Right renal pelvis (tissue), 4 donors: ENCODE measurements at places on chromosomes 6 and 20. TPM values are rescaled to one million over a fixed set of nuclear protein-coding genes. Genes with fewer than 3 reads are reported as not detected.

DNA sequence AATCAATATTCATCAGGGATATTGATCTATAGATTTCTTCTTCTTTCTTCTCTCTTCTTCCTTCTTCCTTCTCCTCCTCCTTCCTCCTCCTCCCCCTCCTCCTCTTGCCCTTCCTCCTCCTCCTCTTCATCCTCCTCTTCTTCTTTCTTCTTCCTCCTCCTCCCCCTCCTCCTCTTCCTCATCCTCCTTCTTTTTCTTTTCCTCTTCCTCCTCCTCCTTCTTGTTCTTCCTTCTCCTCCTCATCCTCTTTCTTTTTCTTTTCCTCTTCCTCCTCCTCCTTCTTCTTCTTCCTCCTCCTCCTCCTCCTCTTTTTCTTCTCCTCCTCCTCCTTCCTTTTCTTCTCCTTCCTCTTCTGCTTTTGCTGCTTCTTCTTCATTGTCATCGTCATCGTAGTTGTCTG lies 52.4 kb upstream of the SERINC1 start:
- no peak for DNase-seq

DNA sequence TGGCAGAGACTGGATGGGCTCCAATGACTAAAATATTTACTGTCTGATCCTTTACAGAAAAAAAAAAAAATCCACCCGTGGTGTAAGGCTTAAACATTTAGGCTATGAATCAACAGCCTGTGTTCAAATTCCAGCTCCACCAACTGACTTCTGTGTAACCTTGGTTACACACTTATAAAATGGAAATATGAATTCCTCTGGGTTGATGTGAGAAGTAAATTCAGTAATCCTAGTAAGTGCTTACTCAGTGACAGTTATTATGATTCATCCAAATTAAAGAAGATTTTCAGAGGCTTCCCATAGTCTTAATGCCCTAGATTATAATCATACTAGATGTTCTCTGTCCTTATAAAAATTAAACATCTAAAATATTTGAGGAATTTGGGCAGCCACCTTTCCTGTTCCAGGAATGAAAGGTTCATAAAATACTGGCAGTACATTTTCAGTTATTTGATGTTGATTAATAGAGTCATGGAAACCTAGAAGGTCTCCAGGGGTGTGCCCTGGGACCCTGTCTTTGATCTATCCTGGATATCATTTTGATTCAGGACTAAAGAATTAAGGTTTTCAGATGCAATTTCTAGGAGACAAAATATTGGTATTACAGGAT lies 180.3 kb upstream of the ZNF217 start:
- no peak for DNase-seq

GRCh38 chr6:47264775-47265184 lies 44.9 kb downstream of the TNFRSF21 start:
- DNase-seq, result no peak

DNA sequence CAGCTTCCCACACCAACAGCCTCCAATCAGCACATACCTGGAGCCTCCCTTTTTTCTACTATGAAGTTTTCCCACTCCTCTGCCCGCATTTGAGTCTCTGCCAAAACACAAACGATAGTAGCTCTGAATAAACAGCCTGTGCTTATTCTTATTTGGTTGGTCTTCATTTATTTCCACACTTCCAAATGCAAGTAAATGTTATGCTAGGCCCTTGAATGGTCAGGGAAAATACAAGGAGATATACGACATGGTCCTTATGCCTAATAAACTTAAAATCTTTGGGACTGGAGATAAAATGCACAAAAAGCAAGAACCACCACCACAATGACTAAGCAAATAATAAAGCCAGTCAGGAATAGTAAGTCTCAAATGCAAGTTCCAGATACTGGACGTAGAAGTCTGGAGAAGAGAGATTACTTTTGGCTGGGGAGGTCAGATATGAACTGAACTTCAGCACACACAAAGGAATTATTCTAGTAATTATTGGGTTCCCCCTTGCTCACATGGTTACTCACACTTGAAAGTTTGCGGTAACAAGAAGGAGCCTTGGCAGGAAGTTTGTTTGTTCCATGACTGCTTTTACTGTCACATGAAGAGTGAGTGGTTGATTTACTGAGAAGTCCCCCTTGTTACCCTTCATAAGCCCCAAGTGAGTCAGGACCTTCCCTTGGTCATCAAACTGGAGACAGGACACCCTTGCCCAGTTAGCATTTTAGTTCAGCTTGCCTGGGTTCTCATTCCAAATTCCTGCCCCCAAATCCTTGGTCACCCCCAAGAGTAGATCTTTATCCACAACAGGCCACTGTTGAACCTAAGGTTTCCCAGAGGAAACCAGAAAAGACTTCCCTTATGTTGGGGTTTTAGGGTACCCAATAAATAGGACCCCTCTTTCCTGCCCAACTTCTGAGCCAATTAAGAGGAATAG lies 511.2 kb upstream of the JARID2 start:
- DNase-seq, result no peak

GRCh38 chr6:113649276-113649675 lies 207.9 kb upstream of the MARCKS start:
- no peak for DNase-seq

DNA sequence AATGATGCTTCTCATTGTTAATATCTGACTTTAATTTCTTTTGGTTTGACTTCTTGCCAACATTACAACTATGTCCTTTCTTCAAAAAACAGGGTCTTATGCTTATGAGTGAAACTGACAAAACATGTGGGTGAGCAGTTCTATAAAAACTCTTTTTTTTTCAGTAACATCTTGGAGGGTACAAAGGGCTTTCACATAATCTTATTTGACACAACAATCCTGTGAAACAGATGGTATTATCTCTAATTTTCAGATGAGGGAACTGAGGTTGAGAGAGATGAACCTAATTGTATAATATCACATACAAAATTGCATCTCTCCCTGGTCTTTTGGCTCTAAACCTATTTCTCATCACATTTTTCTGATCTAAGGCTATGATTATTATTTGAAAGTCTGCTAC lies 38.3 kb downstream of the MAPK14 start:
- DNase-seq, result no peak

- DNase-seq, result no peak
Observed at GRCh38 chr6:87766211-87766610, 64.2 kb upstream of the AKIRIN2 start.

DNA sequence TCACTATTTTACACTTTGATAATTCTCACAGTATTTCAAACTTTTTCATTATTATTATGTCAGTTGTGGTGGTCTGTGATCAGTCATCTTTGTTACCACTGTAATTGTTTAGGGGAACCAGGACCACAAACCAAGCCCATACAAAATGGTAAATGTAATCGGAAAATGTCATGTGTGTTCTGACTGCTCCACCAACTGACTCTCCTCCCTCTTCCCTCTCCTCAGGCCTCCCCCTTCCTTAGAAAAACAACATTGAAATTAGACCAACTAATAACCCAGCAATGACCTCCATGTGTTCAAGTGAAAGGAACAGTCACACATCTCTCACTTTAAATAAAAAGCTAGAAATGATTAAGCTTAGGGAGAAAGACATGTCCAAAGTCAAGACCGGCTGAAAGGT lies 63.8 kb downstream of the GMDS start:
- DNase-seq, result no peak

DNA sequence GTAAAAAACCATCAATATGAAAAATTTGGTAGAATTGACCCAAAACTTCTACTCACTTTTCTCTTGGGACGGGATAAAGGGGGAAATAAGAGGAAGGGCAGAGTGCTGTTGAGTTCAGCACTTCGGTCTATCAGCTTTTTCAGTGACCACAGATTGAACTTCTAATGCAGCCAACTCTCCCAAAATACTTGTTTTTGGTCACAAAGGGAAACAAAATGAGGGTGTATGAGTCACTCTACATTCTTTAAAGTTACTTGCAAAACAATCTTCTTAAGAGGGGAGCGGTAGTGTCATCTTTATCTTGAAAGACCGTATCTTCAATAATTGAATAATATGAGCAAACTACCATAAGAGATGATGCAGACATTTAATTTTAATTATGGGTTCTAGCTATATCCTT lies 661.3 kb downstream of the CD109 start:
- DNase-seq, result no peak

GRCh38 chr20:17878912-17879602 lies 89.5 kb downstream of the SNX5 start:
- no peak for DNase-seq

DNA sequence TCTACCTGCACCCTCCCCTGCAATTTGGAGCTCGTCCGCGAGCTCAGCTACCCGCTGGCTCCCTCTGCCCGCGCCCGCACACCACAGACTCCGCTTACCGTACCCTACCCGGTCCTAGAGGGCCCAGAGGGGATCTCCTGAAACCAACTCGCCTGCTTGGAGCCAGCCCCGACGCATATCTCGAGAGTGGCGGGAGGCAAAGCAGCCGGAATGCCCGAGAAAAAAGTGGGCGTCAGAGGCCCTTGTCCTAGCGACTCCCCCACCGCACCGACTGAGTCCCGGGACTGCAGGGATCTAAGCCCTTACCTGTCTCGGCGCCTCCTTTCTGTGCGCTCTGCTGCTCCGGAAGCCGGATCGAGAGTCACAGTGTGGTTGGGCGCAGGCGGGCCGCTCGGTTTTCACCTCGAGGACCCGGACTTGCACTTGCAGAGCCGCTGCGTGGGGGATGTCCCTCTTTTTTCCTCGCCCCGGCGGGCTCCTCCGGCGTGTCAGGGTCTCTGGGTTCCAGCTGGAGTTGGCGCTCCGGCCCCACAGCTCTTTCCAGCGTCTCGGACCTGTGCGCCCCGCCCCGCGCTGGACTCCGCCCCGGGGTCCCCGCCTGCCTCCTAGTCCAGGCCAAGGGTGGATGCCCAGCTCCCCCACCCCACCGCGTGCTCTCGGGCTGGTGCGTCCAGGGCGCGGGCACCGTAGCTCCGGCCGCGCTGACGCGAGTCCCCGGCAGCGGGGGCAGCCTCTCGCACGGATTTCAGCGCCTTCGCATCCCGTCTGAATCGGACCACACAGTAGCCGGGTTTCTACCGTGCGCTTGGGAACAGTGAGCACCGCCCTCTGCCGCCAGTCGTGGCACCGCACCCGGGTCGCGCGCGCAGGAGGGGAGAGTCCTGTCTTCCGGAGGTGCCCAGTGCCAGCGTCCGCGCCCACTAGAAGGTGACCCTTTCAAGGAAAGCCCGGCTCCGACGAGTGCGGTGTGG lies at the start of gene PROKR2:
PROKR2 (minus strand) TSS at position 767 of the 971 bp plus-strand sequence. CDS start 2,585 bp downstream, outside the sequence.
- peak; percentile 5 for DNase-seq

DNA sequence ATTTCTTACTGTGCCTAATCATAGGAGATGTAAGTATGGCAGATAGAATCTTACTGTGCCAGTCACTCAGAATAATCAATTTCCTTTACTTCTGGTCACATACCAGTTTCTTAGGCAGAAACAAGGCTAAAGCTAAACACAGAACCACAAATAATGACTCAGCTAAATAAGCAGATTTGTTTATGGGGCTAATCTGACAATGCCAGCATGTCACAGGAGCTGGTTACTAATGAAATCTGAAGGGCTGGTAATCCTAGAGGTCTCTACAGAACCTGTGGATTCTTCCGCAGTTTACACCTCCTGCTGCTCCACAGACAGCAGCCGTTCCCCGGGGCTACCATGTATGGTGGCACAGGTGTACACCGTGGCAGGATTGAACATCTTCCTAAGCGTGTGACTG lies 80.8 kb downstream of the LYRM4 start:
- no peak for DNase-seq

GRCh38 chr6:44665143-44665542 lies 277.6 kb downstream of the CDC5L start:
- DNase-seq, result no peak

The SPDEF gene
- polyA plus RNA-seq, result 0.14 TPM

The CDC5L gene
- 37.4 TPM for polyA plus RNA-seq

The HLA-DRA gene
- polyA plus RNA-seq, result 64.5 TPM

The C6orf118 gene
- 8.2 TPM for polyA plus RNA-seq

The ARFGEF3 gene
- polyA plus RNA-seq, result 5.8 TPM
